T-cell (primary cell): ENCODE measurements at places on chromosomes 6 and 20.

GRCh38 chr6:44431118-44431725 lies 43.7 kb downstream of the CDC5L start:
- H3K36me3 ChIP-seq: no peaks in the 10 kb centered on the region
- no peak for DNase-seq
- no peaks in the 10 kb centered on the region for H3K4me1 ChIP-seq
- H3K27me3 ChIP-seq: no peaks in the 10 kb centered on the region
- no peak overlapping the region for H3K27ac ChIP-seq

DNA sequence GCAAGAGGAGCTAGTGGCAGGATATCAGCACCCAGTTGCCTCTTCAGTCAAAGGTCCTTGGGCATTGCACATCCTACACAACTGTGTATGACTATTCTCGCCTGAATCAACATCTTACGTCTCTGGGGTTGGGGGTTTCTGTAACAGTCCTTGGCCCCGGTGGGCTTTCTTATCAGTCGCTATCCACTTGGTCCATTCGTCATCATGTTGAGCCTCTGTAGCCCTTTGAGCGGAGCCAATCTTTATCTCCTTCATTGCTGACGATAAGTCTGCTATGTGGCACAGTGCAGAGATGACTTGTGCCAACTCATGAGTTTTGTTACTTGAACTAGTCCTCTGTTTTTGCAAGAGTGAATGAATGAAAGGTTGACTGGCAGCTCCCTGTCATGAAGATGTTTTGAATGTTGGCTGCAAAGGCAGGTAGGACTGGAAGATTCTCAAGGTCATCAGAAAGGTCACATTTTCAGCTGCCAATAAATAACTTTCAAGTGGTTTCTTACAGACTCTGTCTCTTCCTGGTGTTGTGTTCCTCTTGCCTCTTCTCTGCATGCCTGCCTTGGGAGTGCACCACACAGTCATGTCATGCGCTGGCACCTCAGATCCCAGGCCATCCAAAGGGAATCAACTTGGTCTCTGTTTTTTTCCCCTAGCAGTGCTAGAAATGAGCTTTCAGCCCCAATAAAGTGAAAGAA lies 238.9 kb downstream of the SLC24A3 start:
- H3K36me3 ChIP-seq: no peaks in the 10 kb centered on the region
- no peaks in the 10 kb centered on the region for H3K4me1 ChIP-seq
- peaks cover 10% of the 10 kb centered on the region for H3K27me3 ChIP-seq
- DNase-seq: no peak
- H3K27ac ChIP-seq: no peak overlapping the region
- H3K4me3 ChIP-seq: no peak overlapping the region

DNA sequence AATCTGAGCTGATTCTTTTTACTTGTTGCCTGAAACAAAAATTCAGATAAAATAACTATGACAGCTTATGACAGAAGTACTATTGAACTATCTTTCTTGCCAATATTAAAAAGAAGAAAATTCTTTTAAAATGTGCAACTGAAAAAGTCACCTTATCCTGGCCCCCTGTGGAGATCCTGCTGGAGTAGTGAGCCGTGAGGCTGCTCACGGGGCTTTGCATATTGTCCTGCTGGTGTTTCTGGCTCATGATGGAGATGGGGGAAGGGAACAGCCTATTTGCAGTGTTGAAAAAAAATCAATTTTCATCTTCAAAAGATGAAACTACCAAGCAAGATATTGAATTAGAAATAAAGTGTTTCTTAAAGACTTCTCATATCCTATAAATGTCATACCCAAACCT lies 216.0 kb downstream of the SAMD5 start:
- no peak overlapping the region for H3K4me3 ChIP-seq
- no peak for DNase-seq
- H3K27ac ChIP-seq: no peak overlapping the region
- H3K27me3 ChIP-seq: no peaks in the 10 kb centered on the region

GRCh38 chr20:51493346-51493791 lies 49.1 kb downstream of the NFATC2 start:
- no peaks in the 10 kb centered on the region for H3K27me3 ChIP-seq
- H3K4me3 ChIP-seq: no peak overlapping the region
- peak overlapping the region; percentile 63 for H3K27ac ChIP-seq
- H3K4me1 ChIP-seq: peaks cover 62% of the 10 kb centered on the region
- no peak for DNase-seq
- no peaks in the 10 kb centered on the region for H3K36me3 ChIP-seq

GRCh38 chr20:24992487-24993205 lies at the start of gene APMAP:
TSS of gene APMAP (minus strand) at chr20:24992751. CDS start at chr20:24992688, 63 bp downstream.
- H3K36me3 ChIP-seq: no peaks in the 10 kb centered on the region
- peak within 1 kb of the TSS; percentile 97 for H3K27ac ChIP-seq
- H3K4me3 ChIP-seq: peak within 1 kb of the TSS; percentile 88
- H3K27me3 ChIP-seq: no peaks in the 10 kb centered on the region

DNA sequence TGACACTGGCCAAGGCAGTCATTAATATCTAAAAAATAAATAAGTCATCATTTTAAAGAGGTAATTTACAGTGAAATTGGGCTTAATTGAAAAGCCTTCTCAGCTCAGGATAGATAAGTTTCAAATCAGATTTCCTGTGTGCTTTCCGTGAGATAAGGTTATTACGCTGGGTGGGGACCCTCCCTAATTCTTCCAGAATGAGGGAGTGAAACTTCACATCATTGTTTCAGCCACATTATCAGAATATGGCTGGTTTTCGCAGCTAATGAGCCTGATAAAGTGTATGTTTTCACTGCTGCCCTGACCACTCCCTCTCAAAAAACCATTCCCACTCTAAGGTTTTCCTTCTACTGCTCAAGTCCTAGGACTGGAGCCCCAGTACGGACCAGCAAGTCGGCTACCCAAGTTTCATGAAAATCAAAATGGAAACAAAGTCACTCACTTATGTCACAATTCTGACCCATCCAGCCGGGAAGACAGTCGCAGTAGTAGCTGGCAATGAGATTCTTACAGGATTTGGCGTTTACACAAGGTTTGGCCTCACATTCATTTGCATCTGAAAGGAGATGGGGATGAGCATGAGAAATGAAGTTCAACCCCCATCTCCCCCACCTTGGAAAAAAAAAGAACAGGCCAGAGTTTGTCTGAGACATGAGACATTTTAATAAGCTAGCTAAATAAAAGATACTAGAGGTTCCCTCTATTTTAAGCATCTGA lies 24.6 kb downstream of the JAG1 start:
- peaks cover 5% of the 10 kb centered on the region for H3K4me1 ChIP-seq
- DNase-seq: no peak
- H3K36me3 ChIP-seq: no peaks in the 10 kb centered on the region
- H3K27ac ChIP-seq: no peak overlapping the region
- no peak overlapping the region for H3K4me3 ChIP-seq

GRCh38 chr20:39890697-39891096 lies 798.3 kb downstream of the MAFB start:
- DNase-seq: no peak
- no peaks in the 10 kb centered on the region for H3K36me3 ChIP-seq
- H3K27me3 ChIP-seq: no peaks in the 10 kb centered on the region
- H3K4me3 ChIP-seq: no peak overlapping the region
- no peaks in the 10 kb centered on the region for H3K4me1 ChIP-seq
- no peak overlapping the region for H3K27ac ChIP-seq

- H3K4me3 ChIP-seq: no peak overlapping the region
- H3K27me3 ChIP-seq: peaks cover 9% of the 10 kb centered on the region
- no peaks in the 10 kb centered on the region for H3K36me3 ChIP-seq
- H3K4me1 ChIP-seq: no peaks in the 10 kb centered on the region
These were observed 57.2 kb downstream of the RIOK1 start for GRCh38 chr6:7446619-7447325.

GRCh38 chr20:38764567-38765318 lies 16.5 kb downstream of the ACTR5 start:
- no peaks in the 10 kb centered on the region for H3K4me1 ChIP-seq
- no peak overlapping the region for H3K4me3 ChIP-seq
- no peak for DNase-seq
- H3K27ac ChIP-seq: no peak overlapping the region
- peaks cover 16% of the 10 kb centered on the region for H3K36me3 ChIP-seq
